ENCODE measurements at places on chromosomes 13 and 19.

DNA sequence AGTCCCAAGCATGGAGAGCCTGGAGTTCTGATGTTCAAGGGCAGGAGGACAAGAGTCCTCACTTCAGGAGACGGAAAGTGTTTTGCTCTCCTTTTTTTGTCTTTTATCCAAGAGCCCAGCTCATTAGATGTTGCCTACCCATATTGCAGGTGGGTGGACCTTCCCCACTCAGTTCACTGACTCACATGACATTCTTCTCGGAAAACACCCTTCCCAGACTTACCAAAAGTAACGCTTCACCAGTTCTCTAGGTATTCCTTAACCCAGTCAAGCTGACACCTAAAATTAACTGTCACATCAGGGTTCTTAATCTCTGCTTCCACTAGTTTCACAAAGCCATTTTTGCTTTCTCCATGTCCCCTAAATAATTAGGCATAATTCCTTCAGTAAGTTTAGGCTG is 2215.4 kb upstream of the PCDH20 start:
- no peak for DNase-seq

DNA sequence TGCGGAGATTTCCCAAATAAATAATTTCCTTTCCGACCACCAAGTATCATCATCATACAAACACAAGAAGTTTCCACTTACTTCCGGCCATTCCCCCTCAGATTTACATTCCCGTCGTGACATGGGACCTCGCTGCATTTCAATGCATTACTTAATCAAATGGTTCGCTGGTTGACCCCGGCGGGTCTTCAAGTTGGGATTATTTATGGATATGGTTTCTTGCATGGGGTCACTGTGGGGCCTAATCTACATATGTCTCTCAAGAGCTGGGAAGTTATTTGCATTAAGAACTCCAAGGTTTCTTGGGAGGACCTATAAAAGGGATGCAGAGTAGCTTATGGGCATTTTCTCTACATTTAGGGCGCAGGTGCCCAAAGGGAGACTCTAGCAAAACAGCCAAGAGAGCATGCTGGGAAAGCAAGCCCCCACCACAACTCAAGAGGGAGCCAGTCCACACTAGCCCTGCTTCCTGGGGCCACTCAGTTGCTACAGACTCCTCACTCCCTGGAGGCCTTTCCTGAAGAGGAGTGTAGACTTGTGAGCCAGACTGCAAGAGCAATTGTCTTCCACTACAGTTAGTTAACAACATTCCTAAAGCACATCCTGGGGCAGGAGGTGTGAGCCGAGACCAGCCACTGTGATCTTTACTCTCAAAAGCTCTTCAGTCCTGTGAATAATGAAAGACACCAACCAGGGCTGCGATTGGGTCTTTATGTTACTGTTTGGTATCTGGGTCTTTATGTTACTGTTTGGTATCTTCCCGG is 125.3 kb downstream of the KATNAL1 start:
- no peak for DNase-seq

GRCh38 chr13:113792886-113793717 is 34.1 kb downstream of the TMEM255B start:
- no peak for DNase-seq

- DNase-seq: no peak
Observed at GRCh38 chr19:5425260-5425659, 30.0 kb upstream of the ZNRF4 start.

DNA sequence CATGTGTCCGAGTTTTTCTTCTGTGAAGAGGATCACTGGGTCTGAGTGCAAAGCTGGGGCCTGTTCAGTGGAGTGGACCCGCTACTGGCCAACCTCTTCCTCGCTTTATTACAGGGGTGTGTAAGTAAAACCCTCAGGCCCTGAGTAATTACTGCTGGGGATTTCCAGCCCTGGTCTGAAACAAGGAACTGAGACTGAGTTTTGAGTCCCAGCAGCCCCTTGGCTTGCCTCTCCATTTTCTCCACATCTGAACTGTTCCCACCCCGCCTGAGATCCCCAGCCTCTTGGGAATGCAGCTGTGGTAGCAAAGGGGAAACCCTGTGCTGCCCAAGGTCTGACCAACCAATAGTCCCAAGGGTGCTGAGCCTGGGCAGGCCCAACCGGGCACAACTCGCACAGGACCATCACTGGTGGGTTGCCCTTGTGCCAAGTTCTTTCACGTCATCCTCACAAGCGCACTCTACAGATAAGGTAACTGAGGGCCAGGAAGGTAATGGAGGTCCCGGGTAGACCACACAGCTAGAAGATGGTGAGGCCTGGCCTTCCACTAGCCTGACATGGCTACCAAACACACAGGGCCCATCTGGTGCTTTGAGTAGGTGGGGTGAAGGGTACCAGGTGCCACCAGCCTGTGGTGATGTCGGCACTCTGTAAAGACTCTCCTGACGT is 13.7 kb upstream of the SLC35E1 start:
- DNase-seq: no peak

GRCh38 chr13:31072041-31072440 is 89.7 kb downstream of the HSPH1 start:
- no peak for DNase-seq

DNA sequence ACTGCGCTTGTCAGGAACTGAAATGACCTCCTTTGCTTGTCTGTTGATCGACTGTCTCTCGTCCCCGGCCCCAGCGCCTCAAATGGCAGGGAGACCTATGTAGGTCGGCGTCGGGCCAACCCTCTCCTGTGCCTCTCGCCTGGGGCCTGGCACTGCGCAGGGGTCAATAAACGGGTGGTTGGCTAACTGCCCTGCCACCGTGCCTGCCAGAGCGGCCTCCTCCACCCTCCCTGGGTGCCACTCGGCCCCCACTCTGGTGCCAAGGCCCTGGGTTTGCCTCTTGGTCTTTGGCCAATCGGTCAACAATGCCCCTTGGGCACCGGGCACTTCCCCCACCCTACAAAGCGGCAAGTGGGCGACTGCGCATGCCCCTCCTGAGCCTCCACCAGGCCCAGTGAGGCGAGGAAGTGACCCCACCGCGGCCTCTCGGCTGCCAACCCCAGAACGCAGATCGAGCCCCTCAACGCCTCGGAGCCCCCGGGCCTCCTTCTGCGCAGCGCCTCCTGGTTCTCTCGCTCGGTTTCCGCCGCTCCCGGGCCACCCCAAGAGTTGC is 1.1 kb downstream of the KEAP1 start:
- no peak for DNase-seq

DNA sequence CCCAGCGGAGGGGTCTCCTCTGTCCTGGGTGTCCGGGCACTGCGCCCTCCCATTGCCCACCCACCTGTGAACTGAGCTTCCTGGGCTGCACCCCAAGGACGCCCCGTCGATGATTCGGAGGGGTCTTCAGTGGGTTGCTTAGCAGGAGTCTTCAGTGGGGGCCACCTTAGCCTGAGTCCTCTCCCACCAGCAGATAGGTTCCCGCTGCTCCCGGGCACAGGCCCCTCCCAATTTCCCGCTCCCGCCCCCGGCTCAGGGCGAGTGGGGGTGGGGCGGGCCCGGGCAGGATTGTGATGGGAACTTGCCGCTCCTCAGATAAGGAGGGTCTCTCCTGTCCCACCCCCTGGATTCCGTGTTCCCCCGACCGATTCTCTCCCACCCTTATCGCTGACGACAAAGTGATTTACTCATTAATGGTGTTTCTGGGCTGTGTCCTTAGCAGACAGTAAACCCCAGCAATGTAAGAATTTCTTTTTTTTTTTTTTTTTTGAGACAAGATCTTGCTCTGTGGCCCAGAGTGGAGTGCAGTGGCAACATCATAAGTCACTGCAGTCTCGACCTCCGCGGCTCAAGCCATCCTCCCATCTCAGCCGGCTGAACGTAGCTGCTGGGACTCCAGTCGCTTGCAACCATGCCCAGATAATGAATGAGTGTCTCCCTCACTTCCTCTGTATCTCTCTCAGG is 655 bp upstream of the S1PR5 start:
- DNase-seq: no peak

DNA sequence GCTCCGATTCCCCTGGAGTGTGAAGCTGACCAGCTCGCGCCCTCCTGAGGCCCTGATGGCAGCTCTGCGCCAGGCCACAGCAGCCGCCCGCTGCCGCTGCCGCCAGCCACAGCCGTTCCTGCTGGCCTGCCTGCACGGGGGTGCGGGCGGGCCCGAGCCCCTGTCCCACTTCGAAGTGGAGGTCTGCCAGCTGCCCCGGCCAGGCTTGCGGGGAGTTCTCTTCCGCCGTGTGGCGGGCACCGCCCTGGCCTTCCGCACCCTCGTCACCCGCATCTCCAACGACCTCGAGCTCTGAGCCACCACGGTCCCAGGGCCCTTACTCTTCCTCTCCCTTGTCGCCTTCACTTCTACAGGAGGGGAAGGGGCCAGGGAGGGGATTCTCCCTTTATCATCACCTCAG is 20.3 kb downstream of the CKM start:
- no peak for DNase-seq

DNA sequence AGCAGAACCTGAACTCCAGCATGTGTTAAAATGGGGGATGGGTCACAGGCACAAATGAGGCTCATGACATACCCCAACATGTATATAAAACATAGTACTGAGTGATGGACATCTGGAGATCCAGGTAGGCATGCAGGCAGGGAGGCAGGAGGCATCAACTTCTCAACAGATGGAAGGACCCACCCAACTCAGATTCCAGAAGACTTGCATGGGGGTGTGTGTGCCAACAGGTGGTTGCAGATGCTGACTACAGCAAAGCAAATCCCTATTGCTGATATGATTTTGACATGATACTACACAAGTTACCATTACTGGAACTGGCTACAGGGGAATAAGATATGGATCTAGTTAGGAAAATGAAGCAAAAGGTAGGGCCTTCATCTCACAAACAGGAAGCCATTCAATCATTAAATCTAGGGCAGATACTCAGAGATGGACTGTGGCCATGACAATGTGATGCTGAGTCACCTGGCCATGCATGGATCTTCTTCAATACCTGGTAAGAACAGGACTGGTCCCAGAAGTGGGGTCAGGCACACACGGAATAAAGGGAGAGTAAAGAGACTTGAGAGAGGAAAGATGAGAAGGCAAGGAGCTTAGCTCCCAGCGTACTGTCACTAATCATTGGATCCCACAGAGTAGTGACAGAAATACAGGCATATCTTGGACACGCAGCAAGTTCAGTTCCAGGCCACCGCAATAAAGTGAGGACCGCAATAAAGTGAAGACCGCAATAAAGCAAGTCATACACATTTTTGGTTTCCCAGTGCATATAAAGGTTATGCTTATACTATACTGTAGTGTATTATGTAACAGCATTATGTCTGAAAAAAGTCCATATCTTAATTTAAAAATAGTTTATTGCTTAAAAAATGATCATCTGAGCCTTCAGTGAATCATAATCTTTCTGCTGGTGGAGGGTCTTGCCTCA is 91.3 kb downstream of the USP12 start:
- DNase-seq: no peak

- no peak for DNase-seq
Observed at GRCh38 chr19:16025108-16026101, 50.9 kb upstream of the TPM4 start.

DNA sequence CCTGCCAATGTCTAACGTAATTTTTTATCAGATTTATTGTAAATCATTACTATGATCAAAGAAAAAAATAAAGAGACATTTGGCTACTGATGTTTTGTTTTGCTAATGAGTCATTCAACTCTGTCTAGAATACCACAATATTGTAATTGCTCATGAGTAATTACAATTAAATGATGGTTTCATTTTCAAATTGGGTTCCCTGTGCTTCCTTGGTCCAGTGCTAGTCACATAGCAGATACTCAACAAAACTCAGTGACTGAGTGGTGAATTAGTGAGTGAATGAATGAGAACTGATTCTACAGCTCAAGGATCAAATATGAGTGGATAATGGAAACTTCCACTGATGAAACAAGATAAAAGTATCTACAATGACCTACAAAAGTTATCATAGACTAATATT is 304.7 kb downstream of the POU4F1 start:
- no peak for DNase-seq

DNA sequence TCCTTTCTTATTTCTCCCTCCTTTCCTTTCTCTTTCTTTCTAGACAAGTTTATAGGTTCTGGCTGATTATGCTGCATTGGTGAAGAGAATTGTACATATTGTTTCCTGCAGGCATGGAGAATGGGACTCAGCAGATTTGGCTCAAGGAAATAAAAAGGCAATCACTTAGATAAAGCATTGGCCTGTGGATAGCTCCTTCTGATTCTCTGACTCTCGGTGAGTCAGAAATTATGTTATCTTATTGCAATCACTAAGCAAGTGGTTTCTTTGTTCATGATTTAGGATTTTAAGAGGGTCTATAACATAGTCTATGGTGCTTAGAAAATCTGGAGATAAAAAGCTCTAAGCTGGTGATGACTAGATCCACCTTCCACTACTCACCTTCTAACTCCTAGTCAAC is 54.0 kb upstream of the POSTN start:
- no peak for DNase-seq

GRCh38 chr13:113915786-113916329 is 52.0 kb upstream of the GAS6 start:
- no peak for DNase-seq

- DNase-seq: no peak
Observed at GRCh38 chr13:102700088-102701031, 5.5 kb upstream of the METTL21C start.

- DNase-seq: no peak
Observed at GRCh38 chr13:26186995-26187394, 35.1 kb downstream of the RNF6 start.

DNA sequence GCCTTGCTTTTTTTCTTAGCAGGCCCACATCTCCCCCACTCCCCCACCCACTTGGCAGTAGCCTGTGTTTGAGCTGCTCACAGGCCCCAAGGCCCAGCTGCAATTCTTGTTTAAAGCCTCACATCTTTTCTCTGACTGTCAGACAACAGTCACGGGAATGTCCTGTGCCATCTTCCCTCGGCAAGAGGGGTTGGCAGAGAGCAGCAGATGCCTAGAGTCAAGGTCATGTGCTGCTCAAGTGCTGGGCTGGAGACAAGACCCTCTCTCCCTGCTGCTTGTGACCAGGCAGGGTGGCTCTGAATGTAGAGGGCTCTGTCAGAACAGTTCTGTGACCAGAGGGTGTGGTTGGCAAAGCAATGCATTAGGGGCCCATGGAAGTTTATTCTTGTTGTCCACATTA is 47.4 kb downstream of the BBC3 start:
- no peak for DNase-seq
